Stimulated activated CD4-positive, alpha-beta T cell treated with anti-CD3 and anti-CD28 coated beads, Interleukin-15, amount 100 ng/mL, for 48 hours (primary cell): ENCODE measurements at places on chromosomes 2 and 18.

DNA sequence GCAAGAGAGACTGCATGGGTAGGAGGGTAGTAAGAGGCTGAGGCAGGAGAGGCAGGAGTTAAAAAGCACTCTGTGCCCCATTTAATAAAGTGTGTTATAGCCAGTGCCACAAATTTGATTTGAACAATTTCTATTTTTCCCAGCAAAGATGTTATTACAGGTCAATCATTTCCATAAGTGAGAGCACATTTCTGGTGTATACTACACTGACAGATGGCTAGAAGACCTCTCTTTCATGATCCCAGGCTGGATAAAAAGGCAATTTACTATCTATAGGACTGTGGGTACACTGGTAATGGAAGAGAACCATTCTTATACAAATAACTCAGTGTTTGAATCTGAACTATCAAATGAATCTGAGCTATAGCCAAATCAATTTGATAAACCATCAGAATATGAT lies 176.2 kb downstream of the FSHR start:
- DNase-seq, result no peak

DNA sequence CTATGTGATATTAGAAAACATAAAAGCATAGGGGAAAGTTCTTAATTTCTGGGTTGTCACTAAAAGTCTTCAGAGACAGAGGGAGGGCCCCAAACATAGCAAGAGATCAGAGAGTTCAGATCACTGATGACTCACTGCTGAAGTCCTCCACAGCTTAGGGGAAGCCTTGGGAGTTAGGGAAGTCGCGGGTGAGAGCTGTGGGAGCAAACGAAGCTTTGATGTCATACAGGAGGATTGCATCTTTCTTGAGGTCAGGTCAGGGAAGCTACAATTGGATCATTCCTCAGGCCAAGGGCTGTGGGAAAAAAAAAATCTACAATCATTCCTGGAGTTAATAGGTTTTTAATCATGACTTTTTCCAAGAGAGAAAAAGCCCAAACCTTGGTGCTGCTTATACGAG lies 96.2 kb downstream of the COPS8 start:
- no peak for DNase-seq

DNA sequence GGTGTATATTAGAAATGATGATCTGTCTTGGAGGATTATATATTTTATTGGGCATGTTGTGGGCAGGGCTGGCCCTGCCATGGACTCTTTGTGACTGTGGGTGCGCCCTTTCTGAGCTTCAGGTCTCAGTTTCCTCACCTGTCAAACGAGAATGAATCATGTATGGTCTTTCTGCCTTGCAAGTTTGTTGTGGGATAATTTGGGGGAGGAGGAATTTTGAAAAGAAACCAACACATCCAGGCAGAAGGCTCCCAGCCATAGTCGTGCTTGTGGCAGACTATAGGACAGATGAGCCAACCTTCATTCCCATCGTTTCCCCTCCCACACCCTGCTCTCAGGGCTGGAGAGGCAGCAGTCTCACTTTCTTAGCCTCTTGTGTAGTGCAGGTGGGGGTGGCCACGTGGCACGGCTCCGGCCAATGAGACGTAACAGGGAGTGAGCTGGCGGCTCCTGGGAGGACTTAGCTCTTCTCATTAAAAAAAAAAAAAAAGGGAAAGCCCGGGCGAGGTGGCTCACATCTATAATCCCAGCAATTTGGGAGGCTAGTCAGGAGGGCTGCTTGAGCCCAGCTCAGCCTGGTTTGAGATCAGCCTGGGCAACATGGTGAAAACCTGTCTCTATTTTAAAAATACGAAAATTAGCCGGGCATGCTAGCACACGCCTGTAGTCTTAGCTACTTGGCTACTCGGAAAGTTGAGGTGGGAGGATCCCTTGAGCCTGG lies 63.1 kb downstream of the RHOB start:
- DNase-seq, result no peak

DNA sequence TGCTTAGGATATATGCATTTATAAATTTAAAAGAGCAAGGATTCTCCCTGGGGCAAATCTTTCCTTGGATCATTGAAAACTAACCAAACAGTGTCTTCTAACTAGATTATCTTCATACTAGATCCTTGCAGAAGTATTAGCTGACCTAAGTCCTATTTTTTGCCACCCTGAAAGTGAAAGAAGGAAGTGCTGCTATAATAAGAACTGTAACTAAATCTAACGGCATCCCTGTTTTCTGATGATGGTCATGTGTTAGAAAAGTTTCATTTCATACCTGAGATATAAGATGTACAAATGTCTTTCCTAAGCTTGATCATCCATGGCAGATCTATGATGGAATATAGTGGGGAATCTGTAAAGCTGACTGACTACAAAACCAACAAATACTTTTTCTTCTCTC lies 102.7 kb downstream of the MAP2 start:
- no peak for DNase-seq

DNA sequence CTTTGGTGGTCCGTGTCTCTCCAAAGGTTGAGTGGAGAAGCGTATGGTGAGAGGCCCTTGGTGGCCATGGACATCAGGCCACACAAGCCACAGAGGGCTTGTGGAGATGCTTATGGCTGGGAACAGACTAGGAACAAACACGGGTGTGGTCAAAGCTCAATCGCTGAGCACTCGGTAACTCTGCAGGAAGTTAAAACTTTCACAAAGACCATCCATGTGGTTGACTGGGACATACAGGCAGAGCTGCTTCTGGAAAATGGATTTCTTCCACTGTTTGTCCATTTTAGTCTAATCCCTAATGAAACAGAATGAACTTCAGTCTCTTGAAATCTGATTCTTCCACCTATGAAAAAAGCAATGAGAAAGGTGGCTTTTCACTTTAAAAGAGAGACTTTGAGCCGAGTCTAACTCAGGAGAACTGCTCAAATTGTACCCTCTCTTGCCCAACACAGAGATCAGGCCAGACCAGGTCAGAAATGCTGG lies 17.7 kb downstream of the GDF7 start:
- no peak for DNase-seq

- DNase-seq, result peak; percentile 17
Measured at GRCh38 chr2:158024288-158024898, 77.3 kb upstream of the UPP2 start.

DNA sequence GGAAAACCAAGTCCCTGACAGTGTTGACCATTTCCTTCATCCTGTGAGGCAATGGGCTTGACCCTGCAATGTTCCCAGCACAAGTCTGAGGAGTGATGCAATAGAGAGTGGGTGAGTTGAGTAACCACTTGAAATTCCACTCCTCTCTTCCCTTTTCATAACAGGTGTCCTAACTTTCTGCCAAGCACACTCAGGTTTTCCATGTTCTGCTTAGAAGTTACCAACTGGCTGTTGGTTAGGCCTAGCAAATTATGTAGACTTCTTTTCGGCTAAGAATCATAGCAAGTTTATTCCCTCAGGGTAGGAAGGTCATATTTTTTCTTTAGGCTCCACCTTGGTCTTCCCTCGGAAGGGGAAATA lies 11.5 kb downstream of the GNLY start:
- DNase-seq, result no peak

DNA sequence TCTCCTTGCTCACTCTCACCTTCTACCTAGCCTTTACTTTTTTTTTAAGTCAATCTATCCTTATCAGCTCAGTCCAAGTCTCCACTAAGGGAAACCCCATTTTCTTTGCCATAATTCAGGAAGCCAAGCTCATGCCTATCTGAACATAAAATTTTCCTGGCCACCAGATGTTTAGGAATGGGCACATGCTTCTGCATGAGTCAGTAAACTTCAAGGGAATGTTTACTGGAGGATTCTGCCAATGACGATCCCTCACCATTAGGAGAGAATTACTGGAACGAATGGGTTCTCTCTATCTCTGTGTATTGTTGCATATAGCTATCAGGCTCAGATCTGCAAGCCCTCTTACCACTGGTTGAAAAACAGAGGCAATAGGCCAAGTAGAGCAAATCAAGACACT lies 731.7 kb upstream of the ZNF804A start:
- DNase-seq, result no peak

DNA sequence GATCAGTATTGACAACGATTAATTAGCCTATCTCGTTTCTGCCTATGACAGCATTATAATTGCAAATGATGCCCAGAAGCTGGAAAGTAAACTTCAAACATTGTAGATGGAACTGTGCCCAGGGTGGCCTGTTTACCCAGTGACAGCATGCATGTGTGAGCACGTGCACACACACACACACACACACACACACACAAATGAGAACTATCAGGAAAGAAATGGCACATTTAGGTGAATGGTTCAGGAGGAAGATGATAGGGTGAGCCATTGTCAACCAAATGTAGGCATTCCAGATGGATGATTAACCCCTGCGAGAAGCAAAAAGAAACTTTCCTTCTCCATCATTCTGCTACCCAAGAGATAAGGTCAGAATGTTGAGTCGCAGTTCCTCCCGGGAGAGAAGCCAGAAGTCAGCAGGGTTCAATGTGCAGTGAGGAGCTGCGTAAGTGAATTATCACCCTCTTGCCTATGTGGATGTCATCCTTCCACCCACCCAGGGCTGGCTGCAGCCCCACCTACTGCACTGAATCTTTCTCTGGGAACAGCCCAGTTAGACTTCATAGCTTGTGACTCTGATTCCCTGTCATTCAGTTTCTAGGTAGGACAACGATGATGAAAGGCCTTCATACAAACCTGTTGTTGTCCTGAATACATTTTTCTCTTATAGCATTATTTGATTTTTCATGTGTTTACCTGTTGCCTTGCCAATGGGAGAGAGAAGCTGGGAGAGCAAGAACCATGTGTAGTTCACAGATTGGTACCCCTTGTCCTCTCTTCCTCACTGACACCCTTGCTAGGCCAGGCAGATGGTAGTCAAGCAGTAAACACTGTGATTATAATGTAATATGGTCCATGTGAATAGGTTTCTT lies 3.5 kb upstream of the APOB start:
- no peak for DNase-seq

DNA sequence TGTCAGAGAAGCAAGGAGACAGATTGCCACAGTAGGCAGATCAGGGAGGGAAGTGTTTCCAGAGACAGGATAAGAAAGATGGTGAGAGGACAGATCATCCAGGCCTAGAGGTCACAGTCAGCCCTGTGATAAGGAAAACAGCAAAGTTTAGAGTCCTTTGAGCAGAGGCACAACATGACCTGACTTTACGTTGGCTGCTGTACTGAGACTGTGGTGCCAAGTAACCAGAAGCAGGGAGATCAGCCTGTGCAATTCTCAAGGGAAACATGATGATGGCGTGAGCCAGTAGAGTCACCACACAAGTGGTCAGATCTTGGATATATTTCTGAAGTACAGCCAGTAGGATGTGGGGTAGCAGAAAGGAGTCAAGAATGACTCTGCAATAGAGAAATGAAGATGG lies 43.7 kb downstream of the SMC6 start:
- DNase-seq, result no peak

DNA sequence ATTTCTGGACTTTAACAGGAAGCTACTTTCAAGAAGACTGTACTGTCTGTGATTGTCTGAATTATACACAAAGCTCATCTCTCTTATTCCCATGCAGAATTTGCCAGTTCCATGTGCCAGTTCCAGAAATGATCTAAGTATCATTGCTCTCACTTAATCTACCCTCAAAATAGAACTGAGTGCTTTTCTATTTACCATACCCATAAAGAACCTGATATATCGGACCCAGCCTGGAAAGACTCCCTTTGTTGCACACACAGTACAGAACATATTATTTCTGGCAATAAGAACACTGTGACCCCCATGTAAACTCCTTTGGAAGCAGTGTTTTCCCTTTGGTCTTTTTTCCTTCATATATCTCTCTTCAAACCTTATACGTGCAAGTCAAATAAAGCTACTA lies 102.3 kb upstream of the TTN start:
- DNase-seq, result no peak

DNA sequence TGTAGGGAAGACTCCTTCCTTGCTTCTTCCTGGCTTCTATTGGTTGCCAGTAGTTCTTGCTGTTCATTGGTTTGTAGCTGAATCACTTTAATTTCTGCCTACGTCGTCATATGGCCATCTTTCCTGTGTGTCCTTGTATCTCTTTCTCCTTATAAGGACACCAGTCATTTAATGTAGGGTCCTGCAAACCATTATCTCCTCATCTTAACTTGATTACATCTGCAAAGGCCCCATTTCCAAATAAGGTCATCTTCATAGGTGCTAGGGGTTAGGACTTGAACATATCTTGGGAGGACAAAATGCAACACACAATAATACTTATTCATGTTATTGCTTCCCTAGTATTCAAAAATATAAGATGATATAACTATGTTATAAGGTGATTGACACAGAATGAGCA lies 95.5 kb upstream of the TTC27 start:
- DNase-seq, result no peak

DNA sequence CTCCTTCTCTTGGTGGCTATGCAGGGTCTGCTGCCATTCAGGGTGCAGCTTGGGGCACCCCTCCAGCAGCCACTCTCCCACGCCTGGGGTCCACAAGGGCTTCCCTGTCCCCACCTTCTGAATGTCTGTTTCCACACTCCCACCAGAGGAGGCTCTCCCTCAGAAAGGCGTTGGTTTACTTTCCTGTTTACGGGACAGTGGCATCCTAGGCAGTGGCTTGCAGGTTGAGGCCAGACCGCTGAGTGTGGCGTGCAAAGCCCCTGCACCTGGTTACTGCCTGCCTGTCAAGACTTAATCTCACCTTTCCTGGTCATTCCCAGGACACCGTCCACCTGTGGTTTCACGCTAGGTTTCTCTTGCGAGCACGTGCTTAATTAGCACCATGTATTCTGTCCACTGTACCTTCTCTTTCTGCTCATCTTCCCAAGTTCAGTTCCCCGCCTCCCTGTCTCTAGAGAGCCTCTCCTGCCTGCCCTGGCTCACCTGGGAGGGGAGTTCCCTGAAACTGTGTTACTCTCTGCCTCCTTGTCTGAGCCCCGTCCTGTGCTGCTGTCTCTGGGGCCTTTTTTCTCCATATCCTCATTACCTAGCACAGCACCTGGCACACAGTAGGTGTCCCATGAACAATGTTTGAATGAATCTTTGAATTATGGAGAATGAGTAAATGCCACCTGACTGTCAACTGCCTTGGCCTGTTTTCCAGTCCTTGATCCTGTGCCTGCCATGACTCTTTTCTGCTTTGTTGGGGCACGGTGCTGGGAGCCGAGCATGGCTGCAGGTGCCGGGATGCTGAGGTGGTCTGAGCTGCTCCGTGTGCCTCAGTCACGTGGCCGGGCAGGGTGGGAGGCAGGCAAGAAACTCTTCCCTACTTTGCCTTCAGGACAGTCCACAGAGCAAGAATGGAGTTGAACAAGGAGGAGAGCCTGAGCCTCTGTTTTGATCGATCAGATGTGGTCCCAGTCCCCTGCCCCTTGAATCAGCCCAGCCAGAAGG lies 56.4 kb downstream of the ARHGEF4 start:
- DNase-seq, result no peak

- no peak for DNase-seq
Measured at GRCh38 chr2:193476171-193476800, 1281.6 kb upstream of the TMEFF2 start.

GRCh38 chr2:24926602-24927252 lies 6.7 kb upstream of the ADCY3 start:
- no peak for DNase-seq

DNA sequence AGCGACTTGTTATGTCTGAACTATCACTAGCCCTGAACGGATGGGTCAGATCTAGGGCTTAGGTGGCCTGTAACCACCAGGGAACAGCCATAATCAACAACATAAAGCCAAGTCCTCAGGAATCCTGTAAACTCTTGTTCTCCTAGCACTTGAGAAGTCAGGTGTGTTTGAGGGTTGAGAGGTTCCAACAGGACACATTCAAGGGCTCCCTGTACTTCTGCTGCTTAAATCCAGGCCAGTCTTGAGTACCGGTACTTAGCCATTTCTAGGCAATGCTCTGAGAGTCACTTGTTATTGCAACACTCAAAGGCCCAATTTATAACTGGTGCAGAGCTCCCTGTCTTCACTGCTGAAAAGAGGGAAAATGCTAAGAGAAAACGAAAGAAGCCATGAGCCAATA lies 21.6 kb upstream of the SLC40A1 start:
- no peak for DNase-seq

- DNase-seq, result no peak
Measured at GRCh38 chr2:2328848-2329247, 2.2 kb downstream of the MYT1L start.
